Panc1 (cell line): ENCODE measurements at places on chromosomes 12 and 14.

- H3K4me1 ChIP-seq, result peaks cover 12% of the 10 kb centered on the region
- H3K36me3 ChIP-seq, result no peaks in the 10 kb centered on the region
- no peak overlapping the region for H3K27ac ChIP-seq
- no peaks in the 10 kb centered on the region for H3K27me3 ChIP-seq
Observed at GRCh38 chr12:104462931-104463339, 6.2 kb downstream of the CHST11 start.

DNA sequence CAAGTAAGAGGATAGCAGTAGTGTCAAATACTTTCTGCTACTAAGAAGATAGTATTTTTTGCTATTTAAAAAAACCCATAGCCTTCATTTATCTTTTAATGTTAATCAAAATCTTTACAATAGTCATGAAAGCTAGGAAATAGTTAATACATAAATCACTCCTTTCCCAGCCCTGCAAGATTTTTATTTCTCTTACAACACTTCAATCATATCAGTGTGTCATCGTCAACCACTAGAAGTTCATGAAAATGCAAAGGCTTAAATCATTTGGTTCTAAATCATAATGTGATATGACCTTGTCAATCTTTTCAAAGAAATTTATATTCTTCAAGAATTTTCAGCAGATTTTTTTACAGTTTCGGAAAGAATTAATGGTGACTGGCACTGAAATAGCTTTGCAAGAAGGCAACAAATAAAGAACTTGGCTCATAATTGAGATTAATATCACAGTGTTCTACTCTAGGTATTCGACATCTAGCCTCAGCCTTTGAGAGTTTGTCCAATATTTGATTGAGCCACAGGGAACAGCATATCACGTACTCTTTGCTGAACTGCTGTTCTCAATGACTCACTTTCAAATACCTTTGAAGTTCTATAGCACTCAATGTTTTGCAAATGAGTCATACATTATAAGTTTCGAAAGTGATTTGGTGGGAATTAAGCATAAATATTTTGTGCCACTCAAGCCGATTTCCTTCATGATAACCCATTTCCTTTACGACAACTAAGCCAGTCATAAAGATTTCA is 384.0 kb upstream of the FOXG1 start:
- H3K36me3 ChIP-seq, result no peaks in the 10 kb centered on the region
- no peaks in the 10 kb centered on the region for H3K27me3 ChIP-seq
- H3K4me3 ChIP-seq, result no peak overlapping the region
- H3K27ac ChIP-seq, result peak overlapping the region; percentile 78
- H3K4me1 ChIP-seq, result no peaks in the 10 kb centered on the region

- H3K4me1 ChIP-seq, result peaks cover 11% of the 10 kb centered on the region; the same call in 1 of the 2 replicates
- DNase-seq, result no peak
- H3K27ac ChIP-seq, result no peak overlapping the region
- H3K36me3 ChIP-seq, result no peaks in the 10 kb centered on the region
Observed at GRCh38 chr12:31525496-31526157, 65.3 kb downstream of the DENND5B start.

DNA sequence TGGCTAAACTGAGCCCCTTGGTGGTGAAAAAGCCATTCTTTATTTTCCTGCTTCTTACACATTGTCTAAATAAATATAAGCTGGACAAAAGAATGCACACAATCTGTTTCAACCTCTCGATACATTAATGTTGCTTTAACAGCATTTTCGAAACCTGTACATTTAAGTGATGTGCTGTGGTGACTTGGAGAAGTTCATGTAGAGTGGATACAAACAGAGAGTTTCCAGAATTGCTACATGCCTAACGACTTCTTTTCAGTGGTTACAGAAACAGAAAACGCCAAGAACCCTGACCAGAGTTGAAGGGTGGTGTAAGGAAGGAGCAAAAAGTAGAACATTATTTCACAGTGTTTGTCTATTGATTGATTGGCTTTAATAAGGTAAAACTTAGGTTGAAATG is 500.9 kb downstream of the SLC16A7 start:
- no peaks in the 10 kb centered on the region for H3K36me3 ChIP-seq
- DNase-seq, result no peak
- H3K4me3 ChIP-seq, result no peak overlapping the region
- H3K27ac ChIP-seq, result no peak overlapping the region
- no peaks in the 10 kb centered on the region for H3K27me3 ChIP-seq

DNA sequence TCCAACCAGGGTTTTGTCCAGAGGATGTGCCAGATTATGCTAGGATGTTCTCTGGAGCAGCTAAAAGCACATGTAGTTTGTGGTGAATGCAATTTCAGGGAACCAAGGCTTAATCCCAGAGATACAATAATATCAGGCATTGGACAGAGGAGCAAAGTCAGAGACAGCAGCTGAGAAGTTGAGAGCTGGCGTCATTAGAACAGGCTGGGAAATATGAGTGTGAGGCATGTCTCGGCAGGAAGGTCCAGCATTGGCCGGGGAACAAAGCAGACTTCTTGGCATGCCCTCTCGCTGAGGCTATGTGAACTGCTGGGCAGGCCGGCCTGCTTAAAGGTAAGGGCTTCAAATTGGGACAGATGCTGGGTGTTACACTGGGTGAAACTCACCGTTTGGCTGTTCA is 125.4 kb downstream of the CAND1 start:
- no peak overlapping the region for H3K27ac ChIP-seq
- no peaks in the 10 kb centered on the region for H3K27me3 ChIP-seq
- no peak for DNase-seq
- H3K4me1 ChIP-seq, result no peaks in the 10 kb centered on the region
- H3K4me3 ChIP-seq, result no peak overlapping the region

DNA sequence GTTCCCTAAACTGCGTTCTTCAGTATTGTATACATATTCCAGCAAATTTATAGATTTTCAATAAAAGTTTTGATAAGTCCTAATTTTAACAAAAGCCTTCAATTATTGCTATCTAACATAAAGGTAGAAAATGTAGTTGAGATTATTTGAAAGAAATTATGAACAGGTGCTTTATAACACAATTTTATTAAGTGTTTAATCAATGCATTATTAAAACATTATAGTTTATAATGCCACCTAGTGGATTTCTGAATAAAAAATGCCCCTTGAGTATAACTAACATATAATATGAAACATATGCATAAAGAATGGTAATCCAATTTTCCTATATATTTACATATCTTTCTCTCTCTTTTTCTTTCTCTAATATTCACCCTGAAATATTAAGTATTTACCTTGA is 515.3 kb downstream of the SLC6A15 start:
- no peaks in the 10 kb centered on the region for H3K27me3 ChIP-seq
- no peak for DNase-seq
- no peaks in the 10 kb centered on the region for H3K36me3 ChIP-seq
- H3K4me1 ChIP-seq, result no peaks in the 10 kb centered on the region
- no peak overlapping the region for H3K4me3 ChIP-seq

DNA sequence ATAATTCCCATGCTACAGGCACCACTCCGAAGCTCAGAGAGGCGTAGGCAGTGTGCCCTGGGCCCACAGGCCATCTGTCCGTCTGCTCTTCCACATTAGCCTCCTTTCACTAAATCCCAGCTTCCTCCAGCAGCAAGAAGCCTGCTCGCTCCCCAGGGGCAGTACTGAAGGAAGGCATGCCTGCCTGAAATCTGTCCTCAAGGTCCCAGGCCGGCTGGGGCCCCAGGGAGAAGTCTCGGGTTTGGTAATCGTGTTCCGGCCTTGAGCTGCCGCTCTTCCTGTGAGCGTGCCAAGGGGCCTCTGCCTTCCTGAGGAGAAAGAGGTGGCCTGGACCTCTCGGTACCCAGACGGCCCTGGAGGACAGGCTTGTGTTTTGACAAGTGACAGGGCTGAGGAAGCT is 15.2 kb upstream of the DLK1 start:
- no peak overlapping the region for H3K27ac ChIP-seq
- no peak for DNase-seq
- no peaks in the 10 kb centered on the region for H3K36me3 ChIP-seq
- H3K4me1 ChIP-seq, result peaks cover 8% of the 10 kb centered on the region
